ENCODE measurements at places on chromosomes 3 and 15. TPM values are rescaled to one million over a fixed set of nuclear protein-coding genes. Genes with fewer than 3 reads are reported as not detected.

GRCh38 chr3:72187131-72187530, 402.2 kb upstream of the PROK2 start:
- H3K27me3 ChIP-seq = no peaks in the 10 kb centered on the region
- peaks cover 20% of the 10 kb centered on the region for H3K4me1 ChIP-seq

- no peak overlapping the region for H3K4me3 ChIP-seq
- no peak overlapping the region for H3K27ac ChIP-seq
- peaks cover 33% of the 10 kb centered on the region for H3K27me3 ChIP-seq
- H3K36me3 ChIP-seq = no peaks in the 10 kb centered on the region
- DNase-seq = no peak
Measured at GRCh38 chr15:89809093-89809786, 5.4 kb downstream of the ANPEP start.

DNA sequence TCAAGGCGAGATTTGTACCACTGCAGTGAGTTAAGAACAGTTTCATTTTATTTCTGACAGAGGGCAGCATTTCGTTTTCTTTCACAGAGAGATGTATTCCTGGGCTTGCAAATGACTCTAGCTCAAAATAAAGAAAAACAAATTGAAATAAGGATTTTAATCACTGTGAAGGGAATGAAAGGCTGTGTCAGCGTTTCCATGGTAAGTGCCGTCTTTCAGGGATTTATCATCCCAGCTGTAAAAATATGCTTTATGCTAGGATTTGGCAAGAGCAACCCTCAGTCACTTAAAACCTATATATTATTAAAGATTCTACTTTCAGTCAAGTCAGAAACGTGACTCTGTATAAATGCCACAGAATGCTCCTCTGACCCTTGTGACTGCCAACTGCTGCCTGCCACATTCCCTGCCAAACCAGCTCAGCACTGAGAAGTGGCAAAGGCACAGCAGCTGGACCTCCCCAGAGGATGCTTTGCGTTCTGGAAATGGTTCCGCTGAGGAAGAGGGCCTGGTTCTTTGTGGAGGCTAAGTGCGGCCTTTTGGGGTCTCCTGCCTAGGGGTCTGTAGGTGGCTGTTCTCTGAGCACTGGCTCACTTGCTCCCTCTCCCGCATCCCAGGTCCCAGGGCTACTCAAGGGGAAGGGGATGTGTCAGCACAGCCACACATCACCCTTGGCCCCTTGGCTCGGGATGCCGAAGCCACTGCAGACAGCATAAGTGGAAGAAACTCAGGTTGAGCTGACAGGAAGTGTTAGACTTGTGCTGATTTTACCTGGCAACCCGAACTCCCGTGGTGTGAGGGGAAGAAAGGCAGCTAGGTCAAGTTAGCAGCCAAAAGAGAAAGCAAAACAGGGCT, 56.6 kb upstream of the POMGNT2 start:
- peaks cover 16% of the 10 kb centered on the region for H3K36me3 ChIP-seq
- peak; percentile 34 for DNase-seq
- H3K4me3 ChIP-seq = peak overlapping the region; percentile 69
- H3K27ac ChIP-seq = peak overlapping the region; percentile 99

- peaks cover 29% of the 10 kb centered on the region for H3K4me1 ChIP-seq
- H3K4me3 ChIP-seq = no peak overlapping the region
- H3K27ac ChIP-seq = peak overlapping the region; percentile 25
- H3K27me3 ChIP-seq = no peaks in the 10 kb centered on the region
- DNase-seq = no peak
Measured at GRCh38 chr3:16447135-16447534, 66.4 kb downstream of the RFTN1 start.

- H3K36me3 ChIP-seq = no peaks in the 10 kb centered on the region
- peaks cover 1% of the 10 kb centered on the region for H3K4me1 ChIP-seq
- H3K27ac ChIP-seq = no peak overlapping the region
- DNase-seq = no peak
- H3K27me3 ChIP-seq = no peaks in the 10 kb centered on the region
Measured at GRCh38 chr3:107947203-107947602, 143.6 kb downstream of the CD47 start.

GRCh38 chr3:105431200-105431599, 64.5 kb downstream of the ALCAM start:
- no peak for DNase-seq
- no peak overlapping the region for H3K27ac ChIP-seq
- H3K4me1 ChIP-seq = peaks cover 2% of the 10 kb centered on the region
- H3K27me3 ChIP-seq = no peaks in the 10 kb centered on the region

GRCh38 chr3:187213616-187214015, 16.3 kb downstream of the RTP1 start:
- no peak for DNase-seq
- H3K27ac ChIP-seq = no peak overlapping the region
- H3K27me3 ChIP-seq = no peaks in the 10 kb centered on the region
- H3K36me3 ChIP-seq = no peaks in the 10 kb centered on the region
- H3K4me3 ChIP-seq = no peak overlapping the region

- H3K36me3 ChIP-seq = no peaks in the 10 kb centered on the region
- no peak overlapping the region for H3K27ac ChIP-seq
- DNase-seq = no peak
- no peak overlapping the region for H3K4me3 ChIP-seq
Measured at GRCh38 chr15:40487816-40488682, 17.3 kb downstream of the CHST14 start.

GRCh38 chr3:66723231-66723630, 222.4 kb upstream of the LRIG1 start:
- H3K4me1 ChIP-seq = no peaks in the 10 kb centered on the region
- no peak overlapping the region for H3K27ac ChIP-seq
- no peak overlapping the region for H3K4me3 ChIP-seq
- no peak for DNase-seq

DNA sequence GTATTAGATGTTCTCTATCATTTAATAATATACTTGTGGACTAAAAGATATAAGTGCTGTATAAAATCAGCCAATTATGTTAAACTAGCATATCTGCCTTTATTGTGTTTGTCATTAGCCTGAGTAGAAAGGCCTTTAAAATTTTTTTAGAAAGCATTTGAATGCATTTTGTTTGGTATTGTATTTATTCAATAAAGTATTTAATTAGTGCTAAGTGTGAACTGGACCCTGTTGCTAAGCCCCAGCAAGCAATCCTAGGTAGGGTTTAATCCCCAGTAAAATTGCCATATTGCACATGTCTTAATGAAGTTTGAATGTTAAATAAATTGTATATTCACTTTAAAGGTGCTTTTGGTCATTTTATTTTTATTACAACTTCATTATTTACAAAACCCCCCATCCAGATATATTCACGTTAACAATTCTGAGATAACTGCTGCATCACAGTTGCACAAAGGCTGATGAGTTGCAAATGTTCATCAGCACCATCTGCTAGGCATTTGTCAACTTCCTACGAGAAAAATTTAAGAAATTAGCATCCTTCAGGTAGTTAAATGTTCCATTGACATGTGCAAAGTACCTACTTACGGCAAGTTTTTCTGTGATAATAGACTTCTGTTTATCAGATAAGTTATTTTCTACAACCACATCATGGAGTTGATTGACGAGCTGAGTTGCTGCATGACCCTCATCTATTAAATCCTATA, 6.3 kb downstream of the EIF4A2 start:
- H3K4me1 ChIP-seq = peaks cover 26% of the 10 kb centered on the region
- peaks cover 48% of the 10 kb centered on the region for H3K36me3 ChIP-seq
- no peaks in the 10 kb centered on the region for H3K27me3 ChIP-seq
- no peak overlapping the region for H3K4me3 ChIP-seq

DNA sequence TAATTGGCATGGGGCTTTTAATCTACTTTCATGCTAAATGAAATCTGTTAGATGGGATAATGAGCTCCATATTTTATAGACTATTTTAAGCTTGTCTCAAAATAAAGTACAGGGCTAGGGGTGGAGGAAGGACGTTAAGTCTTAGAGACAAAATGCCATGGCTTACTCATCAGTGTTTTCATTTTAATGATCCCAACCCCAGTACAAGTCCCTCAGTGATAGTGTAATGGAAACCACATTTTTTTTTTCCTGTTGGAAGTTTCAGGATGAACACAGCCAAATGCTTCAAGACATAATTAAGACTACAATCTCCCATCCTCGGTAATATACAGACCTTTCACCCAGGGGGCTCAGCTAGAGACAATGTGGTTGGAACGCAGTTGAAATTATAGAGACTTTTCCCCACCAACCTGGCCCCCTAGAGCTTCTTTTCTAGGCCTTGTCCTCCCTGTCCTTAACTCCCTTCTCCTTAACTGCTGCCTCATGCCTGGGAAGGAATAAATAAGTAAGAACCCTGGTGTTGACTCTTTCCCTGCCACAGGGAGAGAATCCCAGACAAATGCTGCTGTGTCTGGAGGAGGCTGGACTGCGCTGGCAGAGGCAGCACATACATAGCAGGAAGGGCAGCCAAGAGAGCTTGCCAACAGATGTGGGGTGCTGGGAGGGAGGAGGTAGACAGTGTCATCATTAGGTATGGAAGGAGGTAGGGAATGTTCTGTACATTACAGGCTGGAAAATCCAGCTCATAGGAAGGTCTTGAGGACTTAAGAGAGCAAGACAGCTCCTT, 115.4 kb upstream of the ROPN1 start:
- no peak overlapping the region for H3K4me3 ChIP-seq
- H3K36me3 ChIP-seq = no peaks in the 10 kb centered on the region
- DNase-seq = no peak
- H3K27me3 ChIP-seq = peaks cover 2% of the 10 kb centered on the region
- no peaks in the 10 kb centered on the region for H3K4me1 ChIP-seq
- H3K27ac ChIP-seq = no peak overlapping the region

DNA sequence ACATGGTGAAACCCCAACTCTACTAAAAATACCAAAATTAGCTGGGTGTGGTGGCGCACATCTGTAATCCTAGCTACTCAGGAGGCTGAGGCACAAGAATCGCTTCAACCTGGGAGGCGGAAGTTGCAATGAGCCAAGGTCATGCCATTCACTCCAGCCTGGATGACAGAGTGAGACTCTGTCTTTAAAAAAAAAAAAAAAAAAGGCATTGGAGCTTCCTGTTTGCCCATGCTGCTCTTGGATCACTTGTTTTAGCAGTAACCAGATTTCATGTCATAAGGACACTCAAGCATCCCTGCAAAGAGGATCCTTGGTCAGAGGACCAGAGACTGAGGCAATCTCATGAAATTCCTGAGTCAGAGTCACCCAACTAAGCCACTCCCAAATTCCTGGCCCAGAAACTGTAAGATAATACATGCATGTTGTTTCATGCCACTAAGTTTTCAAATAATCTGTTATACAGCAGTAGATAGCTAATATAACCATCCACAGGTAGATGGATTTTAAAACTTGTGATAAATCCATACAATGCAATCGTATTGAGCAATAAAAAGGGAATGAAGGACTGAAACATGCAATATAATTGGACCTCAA, 82.0 kb upstream of the XXYLT1 start:
- H3K36me3 ChIP-seq = peaks cover 15% of the 10 kb centered on the region
- DNase-seq = no peak
- no peak overlapping the region for H3K4me3 ChIP-seq
- H3K27ac ChIP-seq = no peak overlapping the region

GRCh38 chr15:29668120-29668602, 154.1 kb downstream of the TJP1 start:
- H3K4me3 ChIP-seq = no peak overlapping the region
- no peaks in the 10 kb centered on the region for H3K36me3 ChIP-seq

GRCh38 chr3:150077107-150077506, 106.4 kb upstream of the PFN2 start:
- no peak for DNase-seq
- no peaks in the 10 kb centered on the region for H3K36me3 ChIP-seq
- peaks cover 7% of the 10 kb centered on the region for H3K27me3 ChIP-seq

DNA sequence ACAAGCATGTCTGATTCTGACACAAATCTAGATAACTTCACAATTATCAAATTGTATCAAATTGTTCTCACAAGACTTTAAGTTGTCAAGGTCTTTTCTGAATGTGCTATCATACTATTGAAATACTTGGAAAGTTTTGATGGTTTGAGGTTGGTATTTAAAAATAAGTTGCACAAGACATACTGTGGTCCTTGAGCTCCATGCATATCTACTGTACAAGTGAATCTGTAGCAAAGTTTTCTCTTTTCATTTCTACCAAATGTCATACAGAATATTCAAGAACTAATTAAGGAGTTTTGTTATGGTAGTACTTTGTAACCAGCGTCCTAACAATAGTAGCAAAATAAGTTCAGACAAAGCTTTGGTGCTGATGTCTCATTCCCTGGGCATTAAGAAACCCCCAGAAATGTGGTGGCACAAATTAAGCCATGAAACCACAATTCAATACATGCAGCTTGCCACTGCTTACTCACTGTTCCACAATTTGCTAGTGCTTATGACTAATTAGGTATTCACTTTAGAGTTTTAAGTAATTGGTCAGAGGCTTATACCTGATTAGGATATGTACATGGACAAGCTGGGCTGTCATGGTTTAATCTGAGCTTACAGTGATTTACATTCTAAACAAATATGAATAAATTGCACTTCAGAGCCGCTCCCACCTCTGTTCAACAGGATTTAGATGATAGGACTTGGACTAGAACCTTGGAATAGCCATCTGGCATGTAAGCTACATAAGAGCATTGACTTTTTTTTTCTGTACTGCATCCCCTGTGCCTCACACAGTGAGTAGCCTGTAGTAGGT, 8.8 kb downstream of the TBC1D23 start:
- peaks cover 3% of the 10 kb centered on the region for H3K36me3 ChIP-seq
- H3K4me1 ChIP-seq = peaks cover 25% of the 10 kb centered on the region
- H3K4me3 ChIP-seq = no peak overlapping the region
- H3K27me3 ChIP-seq = no peaks in the 10 kb centered on the region

DNA sequence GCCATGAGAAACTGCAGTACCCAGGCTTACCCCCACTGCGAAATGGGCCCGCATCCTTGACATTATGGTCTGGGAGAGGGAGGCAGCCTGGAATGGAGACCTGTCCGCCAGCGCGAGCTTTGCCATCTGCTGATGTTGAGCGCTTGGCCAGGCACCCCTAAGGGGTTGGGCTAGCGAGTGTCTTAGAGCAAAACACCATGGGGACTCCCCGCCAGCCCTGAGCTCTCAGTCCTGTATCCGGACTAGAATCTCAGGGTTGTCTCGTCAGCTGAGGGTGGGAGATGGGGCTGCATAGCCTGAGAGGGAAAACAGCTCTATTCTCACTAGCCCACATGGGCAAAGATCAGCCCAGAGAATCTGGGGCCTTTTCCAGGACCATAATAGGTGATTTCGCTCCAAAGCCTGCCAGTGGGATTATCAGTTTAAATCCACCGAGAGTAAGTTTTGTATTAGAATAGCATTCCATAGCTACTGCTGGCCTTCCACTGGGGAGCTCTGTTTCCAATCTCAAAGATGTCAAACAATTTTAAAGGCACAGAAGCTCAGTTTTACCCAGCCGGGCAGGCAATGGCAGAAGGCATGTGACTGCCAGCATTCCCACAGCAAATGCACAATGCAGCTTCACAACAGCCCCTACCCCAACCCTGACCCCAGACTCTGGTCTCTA, 167.5 kb upstream of the TPM1 start:
- H3K27me3 ChIP-seq = peaks cover 4% of the 10 kb centered on the region
- H3K4me1 ChIP-seq = peaks cover 6% of the 10 kb centered on the region
- H3K27ac ChIP-seq = no peak overlapping the region
- no peak for DNase-seq

- peaks cover 22% of the 10 kb centered on the region for H3K27me3 ChIP-seq
- no peak overlapping the region for H3K4me3 ChIP-seq
- H3K36me3 ChIP-seq = no peaks in the 10 kb centered on the region
- DNase-seq = no peak
Measured at GRCh38 chr15:65409036-65409631, 13.6 kb downstream of the IGDCC4 start.

Gene FANCD2OS
- not detected for total RNA-seq

Gene CACNA2D3
- total RNA-seq = not detected

Gene RLBP1
- total RNA-seq = not detected

Gene CHRNA3
- not detected for total RNA-seq

Gene RBPMS2
- not detected for total RNA-seq

Gene ITPKA
- total RNA-seq = not detected
